Stimulated activated CD8-positive, alpha-beta memory T cell treated with anti-CD3 and anti-CD28 coated beads, Interleukin-15, amount 100 ng/mL, for 24 hours (primary cell): ENCODE measurements at places on chromosomes 5 and 9.

- DNase-seq, result no peak
Measured at GRCh38 chr5:165138236-165138635, 1632.8 kb downstream of the MAT2B start.

GRCh38 chr9:89025553-89025952, 34.3 kb downstream of the S1PR3 start:
- no peak for DNase-seq

DNA sequence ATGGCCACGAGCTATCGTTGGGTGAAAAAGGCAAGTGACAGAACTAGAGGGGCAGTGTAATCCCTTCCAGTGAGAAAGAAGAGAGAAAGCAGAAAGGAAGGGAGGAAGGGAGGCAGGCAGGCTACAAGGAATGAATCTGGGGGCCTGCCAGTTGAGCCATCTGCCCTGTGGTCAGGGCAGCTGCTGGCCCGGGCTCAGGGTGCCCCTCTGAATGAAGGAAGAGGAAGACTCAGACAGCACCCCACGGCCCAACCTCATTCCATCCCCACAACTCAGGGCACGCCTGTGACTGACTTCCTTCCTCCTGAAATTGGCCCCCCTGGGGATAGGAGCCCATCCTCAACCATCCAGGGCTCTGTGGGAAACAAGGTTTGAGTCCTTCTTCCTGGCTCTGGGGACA, 20.3 kb upstream of the FLT4 start:
- DNase-seq, result no peak

GRCh38 chr5:76038212-76038611, 45.0 kb upstream of the SV2C start:
- no peak for DNase-seq

GRCh38 chr9:97633859-97634490, 354 bp downstream of the NCBP1 start:
- no peak for DNase-seq

- DNase-seq, result no peak
Measured at GRCh38 chr5:78795757-78796156, 147.2 kb upstream of the LHFPL2 start.

DNA sequence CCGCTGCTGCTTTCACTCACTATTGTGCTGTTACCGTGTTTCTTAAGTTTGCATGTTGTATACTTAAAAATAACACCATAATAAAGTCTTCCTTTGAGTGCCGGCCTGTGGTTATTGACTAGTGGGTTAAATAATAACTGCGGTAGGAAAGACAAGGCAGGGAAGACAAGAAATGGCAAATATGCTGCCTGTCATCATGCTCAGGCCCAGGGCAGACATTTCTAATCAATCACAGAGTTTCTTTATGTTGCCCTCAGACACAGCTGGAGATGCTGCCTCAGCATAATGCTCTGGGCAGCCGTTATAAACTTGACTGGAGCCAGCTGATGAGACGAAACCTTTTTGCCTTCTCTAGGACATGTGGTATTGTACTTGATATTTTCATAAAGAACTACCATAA, 215.0 kb downstream of the GAPVD1 start:
- DNase-seq, result no peak

GRCh38 chr9:84141741-84142370, 161.3 kb downstream of the RMI1 start:
- no peak for DNase-seq

- DNase-seq, result no peak
Measured at GRCh38 chr5:72608297-72608696, 101.1 kb upstream of the ZNF366 start.

DNA sequence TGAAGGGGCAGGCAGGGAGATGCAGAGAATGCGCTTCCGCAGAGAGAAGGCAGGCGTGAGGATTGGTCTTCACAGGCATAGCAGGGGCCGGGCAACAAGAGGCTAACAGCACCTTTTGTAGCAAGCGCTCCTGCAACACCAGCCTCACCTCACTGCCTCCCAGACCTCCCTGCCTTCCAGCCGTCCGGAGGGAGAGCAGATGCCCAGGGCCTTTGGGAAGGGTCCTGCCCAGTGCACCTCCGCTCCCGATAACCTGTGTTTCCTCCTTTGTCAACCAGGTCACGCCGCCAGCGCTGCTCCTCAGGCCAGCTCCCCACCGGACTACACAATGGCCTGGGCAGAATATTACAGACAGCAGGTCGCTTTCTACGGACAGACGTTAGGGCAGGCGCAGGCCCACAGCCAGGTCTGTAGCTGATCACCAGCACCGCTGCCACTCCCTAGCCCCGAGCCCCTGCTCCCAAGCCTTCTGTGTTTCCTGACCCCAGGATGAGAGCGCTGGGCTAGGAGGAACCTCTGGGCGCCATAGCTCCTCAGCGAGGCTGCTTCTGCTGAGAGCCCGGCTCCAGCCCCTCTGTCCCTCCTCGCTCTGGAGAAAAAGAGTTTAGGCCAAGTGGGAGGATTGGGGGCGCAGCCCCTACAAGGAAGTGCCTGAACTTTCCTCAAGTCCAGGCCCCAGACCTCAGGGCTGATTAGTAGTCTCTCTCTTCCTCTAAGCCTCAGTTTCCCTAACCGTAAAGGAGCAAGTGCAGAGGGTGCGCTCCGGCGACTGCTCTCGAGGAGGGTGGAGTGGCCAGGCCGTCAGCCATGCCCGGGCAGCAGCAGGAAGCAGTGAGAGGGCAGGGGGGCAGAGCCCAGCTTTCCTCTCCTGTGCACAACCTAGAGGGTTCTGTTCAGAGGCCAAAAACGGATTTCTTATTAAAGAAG, 28.4 kb upstream of the PRDM12 start:
- DNase-seq, result no peak

GRCh38 chr9:96062031-96062430, 186.5 kb downstream of the ERCC6L2 start:
- DNase-seq, result no peak

- DNase-seq, result no peak
Measured at GRCh38 chr9:113654605-113655428, 191.3 kb downstream of the RGS3 start.
